Glomerular endothelial cell (primary cell): ENCODE measurements at places on chromosomes 7 and 10.
A peak's percentile ranks its signal among the peaks of the same experiment; 100 is the strongest.

DNA sequence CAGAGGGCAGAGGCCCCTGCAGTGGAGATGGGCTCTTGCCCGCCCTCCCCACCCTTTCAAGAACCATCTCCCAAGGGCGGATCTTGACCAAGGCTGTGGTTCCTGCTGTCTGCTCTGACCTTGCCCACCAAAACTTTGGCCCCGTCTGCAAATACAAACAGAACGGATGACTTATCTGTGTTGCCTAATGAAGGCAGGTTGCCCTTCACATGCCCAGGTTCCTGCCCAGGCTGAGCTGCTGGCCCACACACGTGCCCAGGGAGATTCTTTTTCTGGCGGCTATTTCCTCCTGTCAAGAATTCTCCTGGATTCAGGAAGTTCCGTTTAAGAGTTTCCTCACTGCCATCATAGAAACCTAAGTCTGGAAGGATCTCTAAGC, 78.3 kb downstream of the PROSER2 start:
- no peak for DNase-seq

DNA sequence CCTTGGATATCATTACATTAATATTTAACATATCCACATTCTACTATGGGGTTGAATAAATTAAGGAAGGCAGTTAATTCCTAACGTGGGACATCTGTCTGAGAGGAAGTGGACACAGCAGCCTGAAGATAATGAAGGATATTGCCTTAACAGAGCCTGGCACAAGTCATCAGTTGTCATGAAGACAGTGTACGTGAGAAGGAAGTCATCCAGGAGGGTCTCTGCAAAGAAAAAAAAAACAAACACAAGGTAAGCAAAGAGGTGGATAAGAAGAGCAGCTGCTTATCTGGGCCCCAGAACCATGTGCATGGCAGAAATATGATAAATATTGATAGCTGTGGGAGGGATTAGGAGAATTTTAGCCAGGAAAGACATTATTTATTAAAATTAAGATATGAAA, 190.0 kb downstream of the RAPGEF5 start:
- no peak for DNase-seq

DNA sequence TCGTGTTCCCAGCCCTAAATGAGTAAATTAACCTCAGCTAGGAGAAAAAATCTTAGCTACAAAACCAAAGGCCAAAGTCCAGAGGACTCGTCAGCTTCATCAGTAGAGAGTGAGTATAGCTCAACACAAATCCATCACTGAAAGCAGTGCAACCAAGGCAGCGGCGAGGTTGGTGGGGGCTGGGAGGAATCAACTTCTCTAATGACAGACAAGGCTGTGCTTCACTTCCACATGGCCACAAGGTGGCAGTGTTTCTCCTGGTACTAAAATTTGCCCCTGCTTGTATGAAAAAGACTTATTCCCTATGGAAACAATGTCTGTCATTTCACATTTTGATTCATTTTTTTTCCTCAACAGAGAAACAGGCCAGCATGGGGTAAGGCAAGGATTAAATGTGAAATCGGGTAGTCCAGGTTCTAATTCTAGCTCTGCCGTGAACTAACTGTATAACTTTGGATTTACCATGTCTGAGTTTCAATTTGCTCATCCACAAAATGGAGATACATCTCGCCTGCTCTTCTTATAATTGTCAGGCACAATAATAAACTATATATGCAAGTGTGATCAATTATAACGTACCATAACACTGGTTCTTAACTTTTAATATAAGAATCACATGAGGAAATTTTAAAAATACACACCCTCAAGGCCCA, 39.3 kb downstream of the FAS start:
- DNase-seq = peak; percentile 75

GRCh38 chr7:157018328-157018996, 8.0 kb upstream of the MNX1 start:
- DNase-seq = no peak

- DNase-seq = no peak
These were observed 21.7 kb downstream of the PLAU start for GRCh38 chr10:73932620-73933112.

- no peak for DNase-seq
These were observed 45.8 kb downstream of the XPNPEP1 start for GRCh38 chr10:109877546-109877945.

GRCh38 chr10:46029461-46030030, 877 bp downstream of the NCOA4 start:
- no peak for DNase-seq

DNA sequence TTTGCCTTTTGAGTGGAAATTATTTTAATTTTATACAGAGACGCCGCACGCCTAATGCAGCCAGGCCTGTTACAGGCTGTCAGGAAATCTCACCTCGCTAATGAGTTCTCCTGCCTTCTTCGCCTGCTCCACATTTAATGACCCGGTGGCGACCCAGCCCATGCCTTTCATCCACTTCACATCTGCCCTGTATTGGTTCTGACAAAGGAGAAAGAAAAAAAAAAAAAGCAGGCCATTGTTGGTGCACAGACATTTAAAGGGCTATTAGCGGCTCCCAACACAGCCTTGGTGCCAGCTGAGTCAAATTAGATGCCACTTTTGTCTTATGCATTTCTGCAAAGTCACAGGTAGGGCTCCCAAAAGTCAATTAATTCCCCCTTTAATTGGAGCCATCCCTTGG, 43.3 kb downstream of the NRAP start:
- no peak for DNase-seq

DNA sequence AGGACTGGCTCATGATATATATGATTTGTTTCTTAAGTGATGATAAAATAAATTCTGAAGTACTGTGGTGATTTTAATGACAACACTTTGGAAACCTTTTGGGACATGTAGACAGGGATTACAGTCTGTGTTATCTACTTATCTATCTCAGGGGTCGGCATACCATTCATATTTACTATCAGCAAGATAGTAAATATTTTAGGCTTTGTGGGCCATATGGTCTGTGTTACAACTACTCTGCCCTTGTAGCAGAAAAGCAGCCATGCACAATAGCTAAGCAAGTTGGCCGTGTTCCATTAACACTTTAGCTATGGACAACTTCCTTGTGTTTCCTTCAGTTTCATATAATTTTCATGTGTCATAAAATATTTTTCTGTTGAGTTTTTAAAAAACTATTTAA, 97.8 kb upstream of the PRPS1L1 start:
- no peak for DNase-seq

- no peak for DNase-seq
These were observed 1.1 kb downstream of the ZDHHC4 start for GRCh38 chr7:6578114-6579084.

DNA sequence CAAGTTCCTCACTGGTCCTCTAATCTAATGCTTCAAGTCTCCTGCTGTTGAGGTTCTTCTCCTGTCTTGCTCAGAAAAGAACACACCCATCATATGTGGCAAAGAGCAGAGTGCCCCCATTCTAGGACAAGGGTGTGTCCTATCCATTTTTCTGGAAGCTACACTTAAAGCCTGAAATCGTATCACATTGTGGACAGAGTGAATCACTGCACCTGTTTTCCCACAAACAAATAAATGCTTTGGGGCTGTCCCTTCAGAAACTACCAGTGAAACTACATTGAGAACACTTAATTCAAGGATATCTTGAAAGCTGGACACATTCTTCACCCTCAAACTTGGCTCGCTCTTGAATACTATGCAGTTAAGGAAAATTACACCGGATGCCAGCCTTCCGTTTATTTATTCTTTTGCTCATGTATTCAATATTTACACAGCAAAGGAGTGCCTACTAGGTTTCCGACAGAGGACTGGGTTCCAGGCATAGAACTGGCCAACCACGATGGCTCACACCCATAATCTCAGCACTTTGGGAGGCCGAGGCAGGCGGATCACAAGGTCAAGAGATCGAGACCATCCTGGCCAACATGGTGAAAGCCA, 473.0 kb downstream of the GALNT17 start:
- DNase-seq = no peak

- no peak for DNase-seq
These were observed 153.6 kb downstream of the CELF2 start for GRCh38 chr10:11170993-11171851.

- no peak for DNase-seq
These were observed 469.9 kb downstream of the GALNT17 start for GRCh38 chr7:71601851-71602250.

- no peak for DNase-seq
These were observed 21.1 kb downstream of the WAC start for GRCh38 chr10:28554009-28554408.

DNA sequence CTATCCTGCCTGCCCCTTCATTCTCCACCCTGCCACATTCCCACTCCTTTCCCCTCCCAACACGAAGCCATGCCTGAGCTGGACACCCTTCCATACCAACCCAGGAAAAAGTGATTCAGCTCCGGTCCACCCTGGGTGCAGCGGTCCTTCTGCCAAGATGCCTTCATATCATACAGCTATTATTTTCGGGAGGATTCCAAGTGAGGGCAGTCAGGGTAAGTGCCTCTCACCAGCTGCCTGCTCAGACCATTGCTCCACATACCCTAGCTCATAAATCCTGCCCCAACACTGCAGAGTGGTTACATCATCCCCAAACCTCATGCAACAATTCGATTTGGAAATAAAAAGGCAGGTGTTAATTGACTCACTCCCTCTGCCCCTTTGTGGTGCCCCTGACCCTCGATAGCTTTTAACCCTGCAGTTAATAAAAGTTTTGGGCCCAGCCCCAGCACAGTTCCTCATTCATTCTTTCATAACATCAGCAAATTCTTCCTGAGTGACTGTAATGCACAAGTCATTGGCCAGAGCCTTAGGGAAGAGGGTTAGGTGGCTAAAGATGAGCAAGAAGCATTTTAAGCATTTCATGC, 42.6 kb downstream of the ZNF503 start:
- DNase-seq = no peak

DNA sequence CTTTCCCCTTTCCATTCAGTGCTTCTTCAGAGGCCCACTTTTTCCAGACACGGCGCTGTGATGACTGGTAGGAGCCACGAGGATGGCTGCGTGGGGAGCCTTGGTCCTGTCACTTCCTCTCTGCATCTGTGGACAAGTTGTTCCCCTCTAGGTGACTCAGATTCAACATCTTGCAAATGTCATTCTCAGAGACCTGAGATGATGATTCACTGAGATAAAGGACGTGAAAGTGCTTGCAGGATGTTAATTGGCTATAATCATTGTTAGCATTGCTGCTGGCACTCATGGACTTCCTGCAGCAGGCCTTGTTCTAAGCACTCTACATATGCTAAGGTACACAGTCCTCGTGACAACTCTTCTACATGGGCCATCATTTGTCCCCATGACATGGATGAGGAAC, 489.8 kb upstream of the ZMIZ1 start:
- DNase-seq = no peak

- DNase-seq = no peak
These were observed 129.7 kb downstream of the SEMA3E start for GRCh38 chr7:83519240-83519639.

GRCh38 chr10:69242852-69243212, 22.7 kb downstream of the HKDC1 start:
- no peak for DNase-seq

DNA sequence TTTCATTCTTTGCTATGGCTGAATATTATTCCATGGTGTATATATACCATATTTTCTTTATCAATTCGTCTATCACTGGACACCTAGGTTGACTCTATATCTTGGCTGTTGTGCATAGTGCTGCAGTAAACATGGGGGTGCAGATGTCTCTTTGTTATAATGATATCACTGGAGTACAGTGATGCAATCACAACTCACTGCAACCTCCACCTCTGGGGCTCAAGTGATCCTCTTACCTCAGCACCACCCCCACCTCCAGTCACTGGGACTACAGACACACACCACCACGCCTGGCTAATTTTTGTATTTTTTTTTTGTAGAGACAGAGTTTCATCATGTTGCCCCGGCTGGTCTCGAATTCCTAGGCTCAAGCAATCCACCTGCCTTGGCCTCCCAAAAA, 15.6 kb downstream of the KLHL7 start:
- no peak for DNase-seq

DNA sequence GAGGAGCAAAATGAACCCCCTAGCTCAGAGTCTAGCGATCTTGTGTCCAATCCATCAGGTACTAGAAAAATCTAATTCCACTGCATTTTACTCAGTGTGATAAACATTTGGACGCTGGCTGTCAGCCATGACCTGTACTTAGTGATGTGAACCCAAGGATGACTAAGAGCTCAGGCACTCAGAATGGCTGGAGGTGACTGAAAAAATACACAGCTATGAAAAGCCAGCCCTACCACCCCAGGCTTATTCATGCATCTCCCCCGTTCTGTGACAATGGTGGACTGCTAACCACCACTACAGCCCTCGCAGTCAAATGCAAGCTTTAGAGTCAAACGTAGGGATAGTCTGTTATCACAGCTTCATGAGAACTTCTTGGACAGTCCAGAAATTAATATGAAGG, 14.9 kb downstream of the AFAP1L2 start:
- DNase-seq = no peak

GRCh38 chr10:104406715-104407650, 53.4 kb downstream of the CFAP58 start:
- DNase-seq = no peak

DNA sequence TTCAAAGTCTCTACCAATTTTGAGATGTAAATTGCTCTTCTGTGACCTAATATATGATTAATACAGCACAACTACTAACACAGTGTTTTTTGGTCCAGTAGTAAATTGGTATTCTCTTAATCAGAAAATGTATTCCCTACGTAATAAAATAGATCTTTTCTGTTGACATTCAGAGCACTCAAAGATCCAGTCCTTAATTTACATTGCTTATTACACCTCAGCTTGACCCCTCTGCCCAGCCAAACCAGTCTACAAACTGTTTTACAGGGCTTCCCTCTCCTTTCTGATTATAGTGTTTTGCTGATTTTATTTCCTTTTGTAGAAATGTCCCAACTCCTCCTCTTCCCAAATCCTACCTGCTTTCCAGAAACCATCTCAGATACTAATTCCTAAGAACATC, 293.4 kb downstream of the PRKG1 start:
- DNase-seq = no peak

- DNase-seq = no peak
These were observed 58.3 kb upstream of the GJD4 start for GRCh38 chr10:35546824-35547225.

DNA sequence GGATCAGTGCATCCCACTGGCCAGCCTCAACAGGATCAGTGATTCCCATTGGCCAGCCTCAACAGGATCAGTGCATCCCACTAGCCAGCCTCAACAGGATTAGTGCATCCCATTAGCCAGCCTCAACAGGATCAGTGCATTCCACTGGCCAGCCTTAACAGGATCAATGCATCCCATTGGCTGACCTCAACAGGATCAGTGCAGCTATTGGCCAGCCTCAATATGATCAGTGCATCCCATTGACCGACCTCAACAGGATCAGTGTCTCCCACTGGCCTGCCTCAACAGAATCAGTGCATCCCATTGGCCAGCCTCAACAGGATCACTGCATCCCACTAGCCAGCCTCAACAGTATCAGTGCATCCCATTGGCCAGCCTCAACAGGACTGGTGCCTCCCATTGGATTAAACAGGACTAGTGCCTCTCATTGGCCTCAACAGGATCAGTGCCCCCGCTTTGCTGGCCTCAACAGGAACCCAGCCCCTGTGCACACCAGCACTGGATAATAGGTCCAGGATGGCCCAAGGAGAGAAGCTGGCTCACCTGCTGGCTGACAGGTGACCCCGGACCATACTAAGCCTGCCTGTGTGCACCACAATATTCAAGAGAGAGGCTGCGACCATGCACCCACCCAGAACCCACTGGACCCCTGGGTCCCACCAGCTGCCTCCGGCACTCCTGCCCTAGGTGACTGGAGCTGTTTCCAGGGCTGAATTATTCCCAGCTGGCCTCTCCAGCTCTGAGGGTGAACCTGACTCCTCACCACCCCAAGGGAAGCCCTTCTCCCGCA, 59.9 kb downstream of the PDGFA start:
- DNase-seq = no peak

GRCh38 chr7:156612930-156613329, 27.6 kb upstream of the RNF32 start:
- no peak for DNase-seq
